ENCODE measurements at places on chromosomes 6 and 20.

GRCh38 chr20:815914-816606 lies 17.5 kb upstream of the FAM110A start:
- peak; percentile 35 for DNase-seq

DNA sequence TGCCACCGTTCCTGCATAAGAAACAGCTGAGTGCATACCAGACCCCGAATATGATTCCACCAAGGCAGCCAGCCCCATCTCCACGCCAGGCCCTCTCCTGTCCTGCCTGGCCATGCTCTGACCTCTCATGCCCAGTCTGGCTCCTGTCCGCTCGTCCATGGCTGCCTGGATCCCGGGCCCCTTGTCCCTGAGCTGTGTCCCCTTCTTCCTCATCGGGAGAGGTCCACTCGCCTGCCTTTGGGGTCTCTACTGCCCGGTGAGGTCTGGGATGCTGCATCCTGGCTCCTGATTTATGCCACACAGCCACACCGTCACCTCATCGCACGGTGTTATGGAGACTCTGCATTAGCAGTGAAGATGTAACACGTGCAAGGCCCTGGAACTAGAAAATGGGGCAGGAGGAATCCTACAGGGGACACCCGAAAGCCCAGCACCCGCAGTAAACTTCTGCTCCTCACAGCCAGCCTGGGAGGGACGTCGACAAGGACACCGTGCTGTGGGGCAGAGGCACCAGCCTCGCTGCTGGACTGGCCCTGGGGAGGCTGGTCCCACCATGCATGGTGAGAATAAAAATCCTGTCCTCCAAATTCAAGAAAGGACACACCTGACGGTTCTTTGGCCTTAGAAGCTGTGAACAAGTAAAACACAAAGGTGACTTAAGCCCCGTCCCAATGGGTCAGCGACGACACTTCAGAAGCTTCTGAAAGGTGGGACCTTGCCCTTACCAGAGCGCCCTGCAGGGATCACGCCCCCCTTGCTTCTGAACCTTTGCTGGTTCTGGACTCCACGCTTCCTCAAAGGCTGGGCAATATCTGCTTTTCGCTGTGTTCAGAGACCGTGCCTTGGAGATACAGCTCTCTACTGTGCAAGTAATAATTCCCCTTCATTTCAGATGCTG lies 103.0 kb downstream of the DLL1 start:
- no peak for DNase-seq

DNA sequence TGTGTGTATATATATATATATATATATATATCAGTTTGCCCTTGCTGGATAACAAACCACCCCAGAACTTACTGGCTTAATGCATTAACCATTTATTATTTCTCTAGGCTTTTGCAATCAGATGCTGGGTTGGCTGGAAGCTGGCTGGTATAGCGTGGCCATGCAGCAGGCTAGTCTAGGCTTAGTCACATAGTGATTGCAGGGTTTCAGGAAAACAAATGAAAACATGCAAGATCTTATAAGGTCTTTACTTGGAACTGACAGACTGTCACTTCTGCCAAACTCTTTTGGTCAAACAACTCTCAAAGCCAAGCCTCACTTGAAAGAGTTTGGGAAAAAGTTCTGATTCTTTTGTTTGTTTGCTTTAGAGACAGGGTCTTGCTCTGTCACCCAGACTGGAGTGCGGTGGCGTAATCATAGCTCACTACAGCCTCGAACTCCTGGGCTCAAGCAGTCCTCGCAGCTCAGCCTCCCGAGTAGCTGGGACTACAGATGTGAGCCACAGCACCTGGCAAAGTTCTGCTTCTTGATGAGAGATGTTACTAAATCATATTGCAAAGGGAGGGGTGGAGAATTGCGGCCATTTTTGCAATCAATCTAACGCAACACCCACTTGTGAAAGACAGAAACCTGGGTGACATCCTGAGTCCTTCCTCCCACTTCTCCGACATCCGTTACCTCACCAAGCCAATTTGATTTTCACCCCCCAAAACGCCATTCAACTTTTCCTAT lies 74.6 kb upstream of the RNF24 start:
- DNase-seq: no peak

DNA sequence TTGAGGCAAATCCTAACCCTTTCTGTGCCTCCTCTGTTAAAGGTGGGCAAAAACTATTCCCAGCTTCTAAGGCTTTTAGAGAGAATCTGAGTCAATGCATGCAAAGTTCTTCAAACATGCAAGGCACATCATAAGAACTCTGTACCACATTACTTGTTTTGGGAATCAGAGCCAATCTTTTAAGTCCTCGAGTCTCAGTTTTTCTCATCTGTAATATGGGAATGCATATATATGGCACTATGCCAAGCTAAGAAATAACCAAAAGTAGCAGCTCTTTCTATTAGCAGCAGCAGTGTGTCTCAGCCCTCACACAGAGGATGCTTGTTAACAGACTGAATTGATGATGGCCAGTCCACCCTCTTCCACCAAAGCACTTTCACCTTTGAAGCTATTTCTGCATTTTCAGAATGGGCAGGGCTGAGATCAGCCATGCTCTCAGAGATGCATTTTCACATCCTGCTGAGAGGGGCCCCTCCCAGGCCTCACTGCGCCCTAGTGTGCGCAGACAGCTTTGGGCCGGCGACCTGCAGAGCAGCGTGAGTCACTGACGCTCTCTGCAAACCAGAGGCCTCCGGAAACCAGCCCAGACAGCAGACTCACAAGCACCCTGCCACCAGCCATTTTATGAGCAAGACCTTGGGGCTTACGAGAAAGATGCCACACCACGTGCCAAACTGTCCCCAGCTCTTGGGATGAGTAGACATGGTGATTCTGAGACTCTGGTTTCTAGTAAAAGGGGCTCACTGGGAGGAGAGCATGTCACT lies 138.0 kb downstream of the NFATC2 start:
- peak; percentile 54 for DNase-seq

- DNase-seq: no peak
These were observed 597 bp upstream of the GLYATL3 start for GRCh38 chr6:49499126-49499525.

- DNase-seq: no peak
These were observed 32.0 kb upstream of the POU5F1 start for GRCh38 chr6:31202259-31203166.

DNA sequence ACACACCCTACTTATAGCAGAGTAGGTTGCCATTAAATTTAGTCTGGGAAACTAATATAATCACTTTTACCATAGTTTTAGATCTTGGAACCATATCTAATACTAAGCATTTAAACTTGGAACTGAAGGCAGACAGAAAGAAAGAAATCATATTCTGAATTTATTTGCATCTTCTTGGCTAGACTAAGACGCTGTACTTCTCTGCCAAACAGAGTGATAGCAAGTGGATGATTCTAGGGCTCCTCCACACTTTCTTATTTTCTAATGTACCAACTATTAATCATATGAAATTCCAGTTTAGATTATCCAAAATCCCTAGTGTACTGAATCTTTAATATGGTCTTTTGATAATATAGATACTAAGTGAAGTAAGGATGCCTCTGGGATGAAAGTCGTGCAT lies 277.0 kb downstream of the CENPW start:
- DNase-seq: no peak

DNA sequence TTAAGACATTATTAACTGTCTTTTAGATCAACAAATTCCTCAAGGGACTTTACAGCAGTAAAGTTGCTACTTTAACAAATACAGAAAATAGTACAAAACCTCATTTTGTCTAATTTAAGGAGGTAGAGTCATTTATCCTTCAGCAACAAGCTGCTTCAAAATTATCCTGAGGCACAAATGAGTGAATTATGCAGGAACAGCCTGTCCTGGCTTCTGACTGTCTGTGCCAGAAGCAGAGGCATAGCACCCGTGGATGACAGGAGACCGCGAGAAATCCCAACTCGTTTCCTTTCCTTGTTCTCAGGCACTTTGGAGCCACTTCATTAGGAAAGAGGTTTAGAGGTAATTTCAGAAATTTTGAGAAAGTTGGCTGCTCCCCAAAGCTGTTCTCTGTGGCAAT lies 549.2 kb upstream of the BTBD3 start:
- DNase-seq: no peak

GRCh38 chr6:53869964-53870363 lies 75.2 kb downstream of the LRRC1 start:
- peak; percentile 40 for DNase-seq

- DNase-seq: peak; percentile 15
These were observed 201.5 kb downstream of the FARS2 start for GRCh38 chr6:5462856-5463255.

GRCh38 chr6:149646599-149646998 lies 1.9 kb downstream of the KATNA1 start:
- no peak for DNase-seq

GRCh38 chr6:30213957-30214656 lies 901 bp upstream of the TRIM26 start:
- peak; percentile 77 for DNase-seq

DNA sequence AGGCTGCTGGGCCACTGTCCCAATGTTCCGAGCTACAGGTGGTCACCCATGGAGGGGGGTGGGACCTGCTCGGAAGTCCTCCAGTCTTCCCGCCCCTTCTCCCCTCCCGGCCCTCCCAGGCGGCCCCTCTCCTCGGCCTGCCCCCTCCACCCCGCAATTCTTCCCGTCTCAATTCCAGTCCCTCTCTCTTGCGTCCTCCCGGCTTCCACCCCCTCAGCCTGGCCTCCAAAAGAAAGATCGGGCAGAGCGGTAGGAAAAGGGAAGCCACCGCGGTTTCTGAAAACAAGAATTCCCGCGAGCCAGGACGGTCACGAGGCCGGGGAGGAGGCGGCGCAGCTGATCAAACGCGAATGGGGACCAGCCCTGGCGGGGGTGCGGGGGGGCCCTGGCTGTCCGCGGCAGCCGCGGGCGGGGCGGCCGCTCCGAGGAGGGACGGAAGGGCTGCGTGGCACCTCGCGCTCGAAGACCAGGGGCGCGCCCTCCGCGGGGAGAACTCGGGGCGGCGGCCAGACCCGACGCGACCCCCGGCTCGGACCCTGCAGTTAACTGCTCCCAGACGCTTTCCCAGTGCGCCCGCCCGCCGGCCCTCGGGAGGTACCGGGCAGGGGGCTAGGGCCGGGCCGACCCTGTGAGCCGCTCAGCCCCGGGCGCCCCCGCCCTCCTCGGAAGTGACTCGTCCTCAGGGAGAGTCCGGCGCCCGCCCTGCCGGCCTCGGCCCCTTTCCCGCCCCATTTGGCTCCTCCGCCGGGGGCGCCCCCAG lies 1.0 kb downstream of the PXDC1 start:
- peak; percentile 85 for DNase-seq

- DNase-seq: peak; percentile 15
These were observed 2.8 kb upstream of the CSTL1 start for GRCh38 chr20:23436681-23437080.

- no peak for DNase-seq
These were observed 52.4 kb upstream of the NXT1 start for GRCh38 chr20:23298155-23298554.

DNA sequence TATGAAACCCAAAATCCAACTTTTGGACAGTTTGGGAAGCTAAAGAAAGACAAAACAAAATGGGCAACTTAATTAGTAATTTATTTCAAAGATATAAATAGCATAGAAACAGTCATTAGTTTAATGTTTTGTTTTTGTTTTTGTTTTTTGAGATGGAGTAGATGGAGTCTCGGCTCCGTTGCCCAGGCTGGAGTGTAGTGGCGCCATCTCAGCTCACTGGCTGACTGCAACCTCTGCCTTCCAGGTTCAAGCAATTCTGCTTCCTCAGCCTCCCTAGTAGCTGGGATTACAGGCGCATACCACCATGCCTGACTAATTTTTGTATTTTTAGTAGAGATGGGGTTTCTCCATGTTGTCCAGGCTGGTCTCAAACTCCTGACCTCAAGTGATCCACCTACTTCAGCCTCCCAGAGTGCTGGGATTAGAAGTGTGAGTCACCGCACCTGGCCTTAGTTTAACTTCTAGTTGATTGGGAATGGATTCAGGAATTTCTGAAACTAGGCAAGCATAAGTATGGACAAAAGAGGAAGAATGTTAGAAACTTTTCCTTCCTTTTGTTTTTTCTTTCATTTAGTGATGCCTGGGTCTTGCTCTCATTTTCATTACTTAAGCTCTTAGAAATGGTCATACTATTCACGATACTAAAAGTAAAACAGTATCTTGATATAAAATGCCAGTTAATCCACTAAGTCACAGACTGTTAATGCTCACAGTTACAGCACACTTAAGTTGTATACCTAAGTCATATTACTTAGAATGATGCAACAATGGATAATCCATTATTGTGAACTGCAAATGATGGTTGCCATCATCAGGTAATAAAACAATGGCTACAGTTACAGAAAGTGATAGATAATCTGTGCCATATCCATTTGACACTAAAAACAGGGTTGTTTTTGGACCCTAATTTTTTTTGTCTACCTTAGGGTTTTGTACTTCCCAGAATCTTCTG lies 8.2 kb downstream of the SENP6 start:
- peak; percentile 54 for DNase-seq

GRCh38 chr20:21104921-21105320 lies 1.2 kb downstream of the LINC00237 start:
- DNase-seq: no peak

DNA sequence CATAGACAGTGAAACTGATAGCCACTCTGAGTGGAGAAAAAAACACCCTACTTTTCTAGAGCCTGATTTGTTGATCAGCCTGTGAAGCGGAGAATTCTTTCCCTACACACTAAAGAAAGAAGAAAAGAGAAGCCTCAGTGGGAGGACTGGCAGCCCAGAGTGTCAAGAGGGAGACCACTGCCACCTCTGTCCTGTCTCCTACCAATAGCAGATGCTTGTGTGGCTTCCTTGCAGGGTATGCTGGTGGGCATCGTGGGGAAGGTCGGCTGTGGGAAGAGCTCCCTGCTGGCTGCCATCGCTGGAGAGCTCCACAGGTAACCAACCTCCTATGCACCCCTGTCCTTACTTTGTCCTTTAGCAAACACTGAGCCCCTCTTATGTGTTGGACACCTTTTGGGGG lies 10.4 kb downstream of the ABCC10 start:
- DNase-seq: no peak

- peak; percentile 48 for DNase-seq
These were observed 35.9 kb downstream of the ATP9A start for GRCh38 chr20:51732096-51732791.

- no peak for DNase-seq
These were observed 180.8 kb upstream of the CHD6 start for GRCh38 chr20:41798930-41799502.

GRCh38 chr6:104638841-104639290 lies 220.9 kb downstream of the HACE1 start:
- DNase-seq: peak; percentile 84

GRCh38 chr6:166556336-166556735 lies 30.1 kb downstream of the RAMACL start:
- DNase-seq: peak; percentile 38

DNA sequence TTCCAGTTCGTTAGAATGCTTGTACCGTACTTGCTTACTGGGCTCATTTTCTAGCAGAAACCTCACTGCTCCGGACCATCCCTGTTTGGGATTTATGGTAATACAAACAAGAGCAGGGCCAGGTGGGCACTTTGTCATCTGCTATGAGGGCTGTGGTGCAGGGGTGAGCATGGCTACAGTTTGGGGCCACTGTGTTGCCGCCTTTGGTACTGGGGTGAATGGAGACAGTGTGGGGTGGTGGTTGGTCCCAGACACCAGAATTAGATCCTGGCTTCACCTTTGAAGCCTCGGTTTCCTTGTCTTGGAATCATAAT lies 95.0 kb downstream of the TOX2 start:
- DNase-seq: no peak

GRCh38 chr6:79010422-79010821 lies 67.6 kb downstream of the PHIP start:
- no peak for DNase-seq

All from iris pigment epithelial cell (primary cell).